ENCODE measurements at places on chromosomes 4 and X. TPM values are rescaled to one million over a fixed set of nuclear protein-coding genes. Genes with fewer than 3 reads are reported as not detected.

DNA sequence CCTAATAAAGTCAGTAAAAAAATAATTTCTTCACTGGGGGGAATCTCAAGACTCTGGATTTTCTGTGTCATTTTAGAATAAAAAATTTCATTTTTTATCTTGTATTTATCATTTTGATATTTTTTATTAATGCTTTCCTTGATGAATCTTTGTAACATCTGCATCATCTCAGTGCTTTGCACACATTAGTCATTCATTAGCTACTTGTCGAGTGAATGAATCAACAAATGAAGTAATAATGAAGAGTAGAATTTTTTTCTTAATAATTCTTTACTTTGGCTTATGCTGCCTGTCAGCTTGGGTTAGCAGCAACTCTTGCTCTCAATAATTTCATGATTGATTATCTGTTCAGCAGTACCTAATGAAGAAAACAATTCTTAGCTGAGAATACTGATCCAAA is 530.8 kb downstream of the GRXCR1 start:
- no peak for DNase-seq

The TASL gene
- 3.2 TPM for total RNA-seq

DNA sequence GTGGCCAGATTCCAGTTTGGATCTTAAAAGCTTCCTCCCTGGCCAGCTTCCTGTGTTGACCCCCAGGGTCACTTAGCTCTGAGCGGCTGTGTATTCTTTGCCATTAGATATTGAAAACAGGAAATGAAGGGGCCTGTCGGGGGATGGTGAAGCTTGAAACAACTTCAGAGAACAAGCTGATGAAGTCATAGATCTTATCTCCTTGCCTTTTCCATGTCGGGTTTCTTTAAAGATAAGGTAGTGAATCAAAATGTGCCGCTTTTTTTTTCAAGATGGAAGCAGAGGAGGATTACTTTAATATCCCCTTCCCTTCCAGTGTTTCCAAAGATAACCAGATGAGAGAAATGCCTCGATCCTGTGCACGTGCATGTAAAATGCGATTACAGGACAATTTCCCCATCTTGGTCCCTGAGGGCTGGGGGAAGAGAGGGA is 508.5 kb downstream of the MID1IP1 start:
- peak; percentile 62 for DNase-seq

GRCh38 chr4:130233377-130234047 is 1137.6 kb downstream of the C4orf33 start:
- DNase-seq: no peak

The ZCCHC12 gene
- total RNA-seq: 0.09 TPM

DNA sequence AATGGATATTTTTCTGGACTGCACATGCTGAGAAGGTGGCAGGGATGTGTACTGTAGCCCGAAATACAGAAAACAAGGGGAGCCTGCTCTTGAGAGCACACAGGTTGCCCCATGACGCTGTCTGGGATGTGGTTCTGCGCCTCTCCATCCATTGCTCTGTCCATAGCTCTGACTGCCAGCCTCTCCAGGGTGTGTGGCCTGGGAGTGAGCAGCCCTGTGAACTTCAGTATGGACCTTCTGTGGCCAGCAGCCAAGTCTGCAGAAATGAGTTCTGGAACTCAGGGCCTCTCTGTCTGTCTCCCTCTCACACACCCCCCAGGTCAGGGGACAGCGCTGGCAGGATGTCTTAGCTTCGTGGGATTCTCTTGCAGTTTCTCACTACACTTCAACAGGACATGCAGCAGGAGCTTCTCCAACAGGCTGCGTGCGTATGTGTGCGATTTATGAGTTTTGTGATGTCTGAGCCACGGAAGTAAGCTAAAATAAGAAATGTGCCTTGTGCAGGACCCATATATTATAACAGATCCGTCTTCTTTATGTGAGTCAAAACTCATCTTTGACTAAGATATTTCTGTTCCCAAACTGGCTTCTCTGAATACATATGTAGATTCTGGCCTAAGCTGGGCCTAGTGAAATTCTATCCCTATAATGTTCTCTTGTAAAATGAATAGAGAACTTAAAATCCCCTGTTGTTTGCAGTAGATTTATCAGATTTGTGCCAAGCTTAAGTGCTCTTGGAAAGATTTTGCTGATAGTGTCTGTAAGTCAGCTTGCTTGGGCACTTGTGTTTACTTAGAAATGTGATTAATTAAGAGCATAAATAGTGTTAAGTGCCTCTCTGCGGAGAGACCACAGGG is 40.0 kb downstream of the PROM1 start:
- DNase-seq: no peak

The MAGEC2 gene
- not detected for total RNA-seq
